AG09309 (cell line): ENCODE measurements at places on chromosomes 7 and 10.

- DNase-seq: no peak
These were observed 169.4 kb upstream of the EEPD1 start for GRCh38 chr7:35983626-35984025.

GRCh38 chr10:91690996-91691676 is 58.3 kb upstream of the PPP1R3C start:
- DNase-seq: no peak

GRCh38 chr10:63348245-63348850 is 117.4 kb downstream of the JMJD1C start:
- DNase-seq: no peak

- DNase-seq: no peak
These were observed 8.5 kb downstream of the NRP1 start for GRCh38 chr10:33325929-33326328.

GRCh38 chr7:157013602-157014549 is 3.4 kb upstream of the MNX1 start:
- DNase-seq: no peak

DNA sequence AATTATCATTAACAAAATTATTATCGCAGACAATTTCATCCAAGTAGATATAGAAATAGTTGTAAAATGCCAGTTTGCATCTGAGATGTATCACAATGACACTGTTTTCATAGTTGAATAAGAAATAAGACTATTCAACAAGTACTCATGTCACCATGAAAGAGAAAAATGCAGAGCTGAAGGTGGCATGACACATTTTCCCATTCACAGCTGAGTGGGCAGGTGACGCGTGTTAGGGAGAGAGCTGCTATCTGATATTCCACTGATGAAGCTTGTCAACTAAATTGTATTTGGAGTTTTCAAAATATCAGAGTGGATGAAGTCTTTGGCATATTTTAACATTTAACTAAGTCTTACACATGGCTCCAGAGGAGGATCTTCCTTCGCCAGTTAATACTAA is 70.3 kb upstream of the HDAC9 start:
- DNase-seq: no peak

DNA sequence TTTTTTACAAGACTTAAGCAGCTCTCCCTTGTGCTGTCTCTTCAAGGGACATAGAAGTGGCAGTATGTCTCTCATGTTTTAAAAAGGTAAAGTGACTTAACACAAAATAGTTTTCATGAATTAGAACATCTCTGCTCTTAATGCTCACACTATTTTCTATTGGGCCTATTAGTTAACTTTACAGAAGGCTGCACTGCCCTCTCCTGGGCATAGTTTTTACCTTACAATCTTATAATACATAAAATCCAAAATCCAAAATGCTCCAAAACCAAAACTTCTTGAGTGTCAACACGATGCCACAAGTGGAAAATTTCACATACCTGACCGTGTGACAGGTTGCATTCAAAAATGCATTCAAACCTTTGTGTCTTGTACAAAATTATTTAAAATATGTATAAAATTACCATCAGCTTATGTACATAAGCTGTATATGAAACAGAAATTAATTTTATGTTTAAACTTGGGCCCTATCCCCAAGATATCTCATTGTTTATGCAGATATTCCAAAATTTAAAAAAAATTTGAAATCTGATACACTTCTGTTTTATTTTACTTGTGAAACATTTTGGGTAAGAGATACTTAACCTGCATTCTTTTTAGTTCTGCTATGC is 25.8 kb downstream of the TES start:
- no peak for DNase-seq

GRCh38 chr10:33390046-33390445 is 55.6 kb upstream of the NRP1 start:
- no peak for DNase-seq

DNA sequence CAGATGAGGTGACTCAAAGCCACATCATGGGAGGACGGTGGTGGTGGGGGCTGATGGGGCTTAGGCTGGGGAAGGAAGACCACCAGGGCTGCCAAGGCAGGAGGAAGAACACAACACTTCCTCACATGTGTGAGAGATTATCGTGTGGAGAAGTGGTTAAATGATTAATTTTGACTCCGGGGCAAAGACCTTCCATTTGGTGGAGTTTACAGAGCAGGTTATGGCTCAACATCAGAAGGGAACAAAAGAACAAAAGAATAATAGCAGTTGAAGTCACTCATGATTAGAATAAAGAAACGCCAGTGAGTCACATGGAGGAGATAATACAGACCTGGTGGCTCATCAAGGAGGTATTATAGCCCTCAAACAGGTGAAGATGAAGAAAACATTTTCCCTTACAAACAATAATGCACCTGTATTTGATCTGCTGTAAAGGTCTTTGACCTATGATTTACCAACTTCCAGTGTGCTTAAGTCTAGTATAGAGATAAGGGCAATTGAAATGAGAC is 170.1 kb downstream of the PKD1L1 start:
- no peak for DNase-seq

DNA sequence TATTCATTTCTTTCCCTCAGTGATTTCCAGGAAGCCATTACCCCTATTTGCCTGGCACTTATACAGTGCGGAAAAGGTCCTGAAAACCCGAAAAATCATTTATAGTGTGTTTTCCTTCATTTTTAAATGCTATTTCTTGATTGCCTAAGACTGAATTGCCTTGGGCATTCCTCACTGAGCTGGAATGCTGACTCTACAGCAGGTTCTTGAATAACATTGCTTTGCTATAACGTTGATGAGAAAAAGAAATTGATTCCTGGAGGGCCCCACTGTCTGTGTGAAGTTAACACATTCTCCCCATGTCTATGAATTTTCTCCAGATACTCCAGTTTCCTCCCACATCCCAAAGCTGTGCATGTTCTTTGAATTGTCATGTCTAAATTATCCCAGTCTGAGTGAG is 308.5 kb downstream of the EXOC4 start:
- no peak for DNase-seq

- peak; percentile 73 for DNase-seq
These were observed 181.4 kb downstream of the GNAT3 start for GRCh38 chr7:80330434-80330833.

- DNase-seq: no peak
These were observed 21.5 kb upstream of the TARP start for GRCh38 chr7:38294926-38295325.

DNA sequence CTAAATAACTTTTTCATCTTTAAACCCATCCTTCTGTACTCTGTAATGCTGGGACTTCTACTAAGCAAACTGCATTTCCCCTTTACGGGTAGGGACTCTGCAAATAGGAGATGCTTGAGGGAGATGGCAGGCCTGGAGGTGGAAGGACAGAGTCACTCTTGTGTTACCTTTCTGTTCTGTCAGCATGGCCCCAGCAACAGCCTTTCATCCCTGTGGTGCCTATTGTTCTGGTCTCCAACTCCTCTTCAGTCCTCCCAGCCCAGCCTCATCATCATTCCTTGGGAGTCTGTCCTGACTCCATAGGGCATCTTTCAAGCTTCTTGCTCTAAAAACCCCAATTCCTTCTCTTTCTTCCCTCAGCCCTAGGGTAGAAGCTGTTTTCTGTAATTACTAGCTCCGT is 230.0 kb downstream of the SNX13 start:
- DNase-seq: no peak

DNA sequence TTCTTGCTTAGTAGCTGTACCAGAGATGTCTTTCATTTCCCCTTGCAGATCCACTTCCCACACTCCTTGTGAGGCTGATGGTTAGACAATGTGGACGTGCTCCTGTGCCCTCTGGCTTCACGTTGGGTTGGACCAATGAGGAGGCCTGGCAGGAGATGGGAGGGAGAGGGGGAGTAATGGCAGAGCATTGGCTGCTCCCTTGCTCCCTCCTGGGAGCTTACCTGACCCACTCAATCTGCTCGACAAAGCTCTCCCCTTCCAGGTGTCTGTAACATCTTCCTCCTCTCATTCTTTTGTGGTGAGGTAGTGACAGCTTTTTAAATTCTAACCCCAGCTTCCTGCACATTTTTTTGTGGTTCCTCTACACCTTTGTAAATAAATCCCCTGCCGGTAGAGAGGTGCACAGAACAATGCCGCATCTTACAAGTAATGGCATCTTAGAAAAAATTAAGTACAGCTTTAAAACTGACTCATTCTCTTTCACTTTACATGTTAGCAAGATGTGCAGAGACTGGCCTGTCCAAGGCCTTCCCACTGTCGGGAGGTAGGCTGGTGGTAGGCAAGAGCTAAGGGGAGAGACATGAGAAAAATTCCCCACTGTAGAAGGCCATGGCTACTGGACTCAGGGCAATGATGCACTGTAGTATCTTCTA is 134.3 kb downstream of the HTR7 start:
- no peak for DNase-seq

DNA sequence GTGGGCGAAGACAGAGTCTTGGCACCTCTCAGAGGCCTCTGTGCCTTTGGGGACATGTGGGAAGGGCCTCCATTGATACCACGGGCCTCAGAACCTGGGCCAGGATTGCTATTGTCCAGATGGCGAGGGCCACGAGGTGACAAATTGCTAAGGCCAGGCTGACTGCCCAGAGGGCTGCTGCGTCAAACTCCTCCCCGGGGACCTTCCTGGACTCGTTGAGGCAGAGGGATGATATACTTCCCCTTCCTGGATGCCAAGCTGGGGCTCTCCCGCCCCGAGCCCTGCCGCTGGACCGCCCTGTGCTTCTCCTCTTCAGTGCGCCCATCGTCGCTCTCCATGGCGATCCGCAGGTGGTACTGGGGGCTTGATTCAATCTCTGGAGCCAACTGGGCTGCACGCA is 58.9 kb downstream of the LRRC72 start:
- no peak for DNase-seq

DNA sequence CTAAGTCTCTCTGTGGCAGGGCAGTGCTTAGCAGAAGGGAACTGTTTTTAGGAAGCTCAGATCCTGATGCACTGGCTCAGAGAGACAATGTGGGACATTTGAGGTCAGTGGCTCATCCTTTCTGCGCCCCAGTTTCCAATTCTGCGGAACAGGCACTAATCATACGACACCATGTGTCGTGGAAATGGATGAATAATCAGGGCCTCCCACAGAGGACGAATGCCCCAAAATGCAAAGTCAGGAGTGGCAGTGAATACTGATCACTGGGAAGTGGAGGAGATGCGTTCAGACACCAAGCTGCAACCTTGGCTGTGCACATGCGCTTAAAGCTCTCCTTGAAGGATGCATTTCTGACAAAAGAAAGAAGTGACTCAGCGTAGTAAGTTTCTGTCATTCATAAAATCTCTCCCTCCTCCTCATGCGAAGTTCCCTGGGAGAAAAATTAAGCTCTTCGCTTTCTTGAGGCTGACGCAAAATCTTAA is 21.9 kb upstream of the ECHDC3 start:
- no peak for DNase-seq
